ENCODE measurements at places on chromosomes 3 and 15.

- DNase-seq: no peak
Observed at GRCh38 chr3:136819731-136820679, 1.1 kb downstream of the SLC35G2 start.

- DNase-seq: no peak
Observed at GRCh38 chr3:176349706-176350105, 847.6 kb downstream of the TBL1XR1 start.

DNA sequence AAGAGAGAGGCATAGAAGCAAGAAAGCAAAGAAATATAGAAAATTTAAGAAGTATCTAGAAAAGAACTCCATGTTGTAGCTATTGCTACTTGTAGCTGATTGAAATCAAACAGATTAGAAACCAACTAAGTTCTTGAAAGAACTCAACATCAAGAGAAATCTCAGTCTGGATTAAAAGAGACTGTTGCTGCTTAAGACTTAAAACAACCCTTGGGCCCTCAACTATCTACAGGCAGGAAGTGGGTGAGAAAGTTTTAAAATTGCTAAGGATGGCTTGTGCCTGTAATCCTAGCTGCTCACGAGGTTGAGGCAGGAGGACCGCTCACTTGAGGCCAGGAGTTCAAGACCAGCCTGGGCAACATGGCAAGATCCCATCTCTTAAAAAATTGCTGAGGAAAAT is 39.3 kb upstream of the C15orf61 start:
- DNase-seq: no peak

- no peak for DNase-seq
Observed at GRCh38 chr3:80519436-80519835, 751.6 kb upstream of the ROBO1 start.

DNA sequence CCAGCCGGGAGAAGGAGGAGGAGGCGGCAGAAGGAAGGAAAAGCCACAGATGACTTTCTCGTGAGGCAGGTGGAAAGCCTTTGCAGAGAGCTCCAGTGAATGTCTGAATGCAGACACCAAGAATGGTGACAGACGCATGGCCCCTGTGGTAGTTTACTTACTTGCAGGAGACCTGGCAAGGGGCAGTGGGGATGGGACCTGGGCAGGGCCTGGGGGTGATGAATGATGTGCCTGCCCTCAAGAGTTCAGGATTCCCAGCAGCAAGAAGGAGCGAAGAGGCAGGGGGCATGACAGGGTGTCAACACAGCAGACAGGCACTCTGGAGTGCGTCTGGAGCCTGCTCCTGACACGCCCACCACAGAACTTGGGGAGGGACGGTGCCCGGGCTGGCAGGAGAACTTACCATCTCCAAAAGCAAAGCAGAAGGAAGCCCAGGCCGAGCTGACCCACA is 260.5 kb upstream of the LYSMD4 start:
- no peak for DNase-seq

All from substantia nigra (tissue), 51 donors.